Progenitor cell of endocrine pancreas (in vitro differentiated cells): ENCODE measurements at places on chromosomes 2 and 18.

- DNase-seq, result no peak
Observed at GRCh38 chr18:65754121-65754520, 3.3 kb downstream of the CDH7 start.

DNA sequence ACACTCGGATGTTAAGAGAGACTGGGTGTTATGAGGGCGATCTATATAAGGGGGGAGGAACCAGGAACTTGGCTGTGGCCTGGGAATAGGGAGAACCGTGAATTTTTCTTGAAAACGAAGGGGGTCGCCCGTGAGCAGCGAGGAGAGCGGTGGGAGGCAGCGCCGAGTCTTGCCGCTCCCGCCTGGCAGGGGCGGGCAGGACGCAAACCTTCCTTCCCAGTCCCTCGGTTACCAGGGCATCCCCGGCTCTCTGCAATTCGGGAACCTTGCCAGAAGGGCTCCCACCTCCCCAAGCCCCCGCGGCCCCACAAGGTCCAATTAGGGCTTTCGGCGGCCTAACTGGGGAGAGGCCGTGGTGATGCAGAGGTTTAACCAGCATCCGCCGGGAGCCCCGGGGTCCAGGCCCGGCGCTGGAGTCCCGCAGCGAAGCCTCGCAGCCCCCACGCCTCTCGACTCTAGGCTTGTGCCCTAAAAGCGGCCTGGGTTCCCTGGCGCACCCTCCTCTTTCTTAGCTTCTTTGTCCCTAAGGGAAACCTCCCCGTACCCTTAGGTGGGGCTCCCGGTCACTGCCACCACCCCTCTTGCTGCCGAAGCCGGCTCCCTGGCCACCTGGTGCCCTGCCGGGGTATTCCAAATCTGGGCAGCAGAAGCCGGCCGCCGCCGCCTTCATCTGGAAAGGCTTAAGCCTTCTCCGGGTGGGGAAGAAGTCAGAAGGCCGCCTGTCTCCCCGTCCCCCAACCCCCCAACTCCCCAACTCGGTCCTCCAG is 680 bp upstream of the FHOD3 start:
- DNase-seq, result peak; percentile 52

DNA sequence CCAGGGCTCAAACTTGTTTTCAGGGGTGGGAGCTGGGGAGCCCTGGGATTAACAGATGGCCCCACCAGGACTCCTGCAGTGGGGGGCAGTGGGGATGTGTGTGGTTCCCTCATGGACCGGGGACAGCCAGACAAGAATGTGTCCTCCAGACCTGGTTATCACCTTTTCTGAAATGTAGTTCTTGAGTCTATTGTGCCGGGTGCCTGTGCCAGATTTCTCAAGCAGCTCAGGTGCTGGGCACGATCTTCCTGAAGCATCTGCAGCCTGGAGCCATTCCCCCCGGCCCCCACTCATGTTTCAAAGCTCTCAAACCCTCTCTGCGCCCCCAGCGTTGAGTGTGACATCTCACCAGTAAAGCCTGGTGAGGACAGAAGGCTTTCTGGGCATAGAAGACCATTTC is 48.4 kb upstream of the HAAO start:
- DNase-seq, result no peak

GRCh38 chr18:23037646-23038045 is 97.6 kb upstream of the CABLES1 start:
- no peak for DNase-seq

DNA sequence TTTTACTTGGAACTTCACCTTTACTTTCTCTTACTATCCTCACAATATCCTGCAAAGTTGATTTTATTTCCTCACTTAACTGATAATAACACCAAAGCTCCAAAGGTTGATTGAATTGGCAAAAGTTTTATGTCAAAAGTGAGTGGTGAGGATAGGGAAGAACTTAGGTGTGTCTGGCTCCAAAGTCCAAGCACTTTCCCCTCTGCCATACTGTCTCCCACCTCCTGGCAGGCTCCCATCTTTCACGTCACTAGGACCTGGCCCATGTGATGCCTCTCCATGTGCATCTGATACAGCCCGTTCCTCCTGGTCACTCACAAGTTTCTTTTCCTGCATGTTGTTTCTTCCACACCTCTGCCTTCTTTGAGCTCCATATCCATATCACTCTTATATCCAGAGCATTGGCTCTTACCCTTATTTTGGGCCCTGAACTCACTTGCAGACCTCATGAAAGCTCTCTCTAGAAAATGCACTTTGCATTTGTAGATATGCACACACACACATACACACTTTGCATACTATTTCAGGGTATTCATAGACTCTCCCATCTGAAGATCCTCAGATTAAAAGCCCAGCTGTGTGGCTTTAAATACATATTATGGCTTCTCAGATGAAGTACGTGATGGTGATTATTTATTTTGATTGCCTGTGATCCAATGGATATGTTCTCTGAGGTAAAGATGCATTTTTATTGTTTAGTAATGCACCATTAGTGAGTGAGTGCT is 12.3 kb downstream of the MEP1B start:
- no peak for DNase-seq

- DNase-seq, result no peak
Observed at GRCh38 chr2:14779252-14779651, 146.7 kb downstream of the LRATD1 start.

DNA sequence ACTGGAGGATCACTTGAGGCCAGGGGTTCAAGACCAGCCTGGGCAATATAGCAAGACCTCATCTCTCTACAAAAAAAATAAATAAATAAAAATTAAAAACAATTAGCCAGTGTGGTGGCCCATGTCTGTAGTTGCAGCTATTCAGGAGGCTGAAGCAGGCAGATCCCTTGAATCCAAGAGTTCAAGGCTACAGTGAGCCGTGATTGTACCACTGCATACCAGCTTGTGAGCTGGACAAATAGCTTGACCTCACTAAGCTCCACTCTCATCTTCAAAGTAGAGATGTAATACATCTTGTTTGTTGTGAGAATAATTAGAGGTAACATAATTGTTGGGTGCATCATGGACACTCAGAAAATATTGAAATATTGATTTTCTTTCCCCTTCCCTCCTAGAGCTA is 31.1 kb upstream of the MAPRE2 start:
- no peak for DNase-seq

- no peak for DNase-seq
Observed at GRCh38 chr2:216987252-216987821, 127.5 kb upstream of the TNP1 start.

GRCh38 chr2:58514252-58514651 is 273.1 kb upstream of the FANCL start:
- no peak for DNase-seq

- DNase-seq, result no peak
Observed at GRCh38 chr18:29123706-29124530, 947.0 kb upstream of the CDH2 start.

- DNase-seq, result no peak
Observed at GRCh38 chr2:43031471-43032212, 194.8 kb downstream of the ZFP36L2 start.

DNA sequence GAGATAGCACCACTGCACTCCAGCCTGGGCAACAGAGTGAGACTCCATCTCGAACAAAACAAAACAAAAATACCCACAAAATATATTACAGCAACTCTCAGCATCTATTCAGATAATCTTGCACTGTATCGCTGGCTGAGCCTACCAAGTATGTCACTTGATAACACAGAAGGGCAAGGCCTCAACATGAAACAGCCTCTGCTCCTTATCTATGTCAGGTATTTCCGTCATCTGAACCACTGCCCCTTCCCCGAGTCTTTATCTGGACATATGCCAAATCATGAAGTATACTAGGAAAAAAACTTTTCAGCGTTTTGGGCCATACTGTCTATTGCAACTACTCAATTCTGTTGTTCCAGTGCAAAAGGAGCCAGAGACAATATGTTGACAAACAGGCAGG is 17.7 kb downstream of the PDIA6 start:
- DNase-seq, result no peak
